ENCODE measurements at places on chromosomes 6 and 20.

GRCh38 chr6:30862156-30862875 is 22.0 kb upstream of the DDR1 start:
- DNase-seq, result no peak

DNA sequence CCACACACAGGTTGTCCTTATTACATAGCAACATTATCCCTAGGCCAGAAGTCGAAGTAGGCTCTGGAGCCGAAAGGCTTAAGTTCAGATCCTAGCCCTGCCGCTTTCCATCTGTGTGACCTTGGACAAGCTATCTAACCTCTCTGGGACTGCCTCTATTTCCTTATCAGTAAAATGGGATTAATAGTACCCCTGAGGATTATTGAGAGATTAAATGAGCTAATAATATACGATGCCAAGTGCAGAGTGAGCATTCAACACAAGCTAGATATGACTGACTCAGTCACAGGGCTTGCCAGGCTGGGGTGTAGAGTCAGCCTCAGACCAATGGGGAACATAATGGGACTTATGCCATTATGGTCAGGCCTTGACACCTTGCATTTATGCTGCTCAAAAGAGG is 8.9 kb upstream of the SPATA2 start:
- DNase-seq, result no peak

DNA sequence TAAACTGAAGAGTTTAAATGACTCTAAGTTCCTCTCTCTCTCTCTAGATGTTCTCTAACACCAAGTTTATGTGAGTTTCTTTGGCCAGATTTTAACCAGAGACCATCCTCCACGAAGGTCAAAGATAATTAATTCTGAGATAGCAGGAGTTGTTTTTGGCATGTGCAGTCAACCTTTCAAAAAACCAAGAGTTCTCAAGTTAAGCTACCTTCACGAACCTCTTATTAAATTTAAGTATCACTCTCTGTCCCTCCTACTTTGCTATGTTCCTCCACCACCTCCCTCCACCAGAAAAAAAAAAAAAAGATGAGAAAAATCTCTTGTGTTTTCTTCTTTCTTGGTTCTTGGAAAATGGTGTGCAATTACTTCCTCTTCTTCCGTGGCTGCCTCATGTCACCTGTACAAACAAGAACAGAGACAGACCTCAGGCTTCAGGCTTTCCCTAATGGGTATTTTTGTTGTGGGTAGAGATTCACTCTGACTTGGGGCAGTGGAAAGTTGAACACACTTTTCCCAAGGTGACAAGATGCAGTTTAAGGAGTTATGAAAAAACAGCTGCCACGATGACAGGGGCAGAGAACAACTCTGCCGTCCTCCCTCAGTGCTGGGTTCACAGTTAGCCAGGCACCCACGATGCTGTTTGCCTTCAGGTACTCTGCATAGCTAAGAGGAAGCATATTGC is 64.3 kb downstream of the ADTRP start:
- DNase-seq, result no peak

DNA sequence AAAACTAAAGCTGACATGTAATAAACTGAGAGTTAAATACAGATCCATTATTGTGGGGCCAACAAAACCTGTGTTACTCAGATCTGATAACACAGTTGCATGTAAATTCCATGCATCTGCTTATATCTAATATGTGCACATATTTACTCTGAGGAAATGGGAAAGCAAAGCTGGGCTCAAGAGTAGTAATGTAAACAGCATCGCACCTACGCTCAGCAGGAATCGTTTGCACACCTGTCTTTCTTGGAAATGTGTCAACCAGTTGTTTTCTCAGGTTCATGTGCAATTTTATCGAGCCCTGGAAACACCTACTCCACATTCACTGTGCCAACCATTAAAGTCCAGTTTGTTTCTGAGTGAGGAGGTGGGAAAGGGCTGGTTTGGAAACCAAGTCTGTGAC is 80.3 kb upstream of the CNKSR3 start:
- DNase-seq, result no peak

DNA sequence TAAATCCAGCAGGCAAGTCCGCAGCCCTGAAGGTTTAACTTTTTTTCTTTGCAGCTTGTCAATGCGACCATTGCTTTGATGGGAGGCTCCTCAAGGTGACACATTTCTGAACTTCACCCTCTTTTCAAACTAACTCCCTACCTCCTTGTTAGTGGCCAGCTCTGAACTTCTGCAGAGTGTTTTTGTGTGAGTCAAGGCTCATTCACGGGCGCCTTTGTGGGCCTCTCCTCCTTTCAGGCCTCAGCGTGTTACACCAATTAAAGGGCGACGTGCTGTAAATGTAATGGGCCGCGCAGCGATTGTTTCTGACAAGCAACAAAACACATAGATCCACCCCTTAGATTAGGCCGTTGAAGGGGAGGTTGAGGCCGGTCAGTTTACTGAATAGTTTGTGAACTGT is 45.5 kb upstream of the NR2E1 start:
- no peak for DNase-seq

- DNase-seq, result no peak
Measured at GRCh38 chr6:24957199-24957598, 21.4 kb upstream of the RIPOR2 start.

DNA sequence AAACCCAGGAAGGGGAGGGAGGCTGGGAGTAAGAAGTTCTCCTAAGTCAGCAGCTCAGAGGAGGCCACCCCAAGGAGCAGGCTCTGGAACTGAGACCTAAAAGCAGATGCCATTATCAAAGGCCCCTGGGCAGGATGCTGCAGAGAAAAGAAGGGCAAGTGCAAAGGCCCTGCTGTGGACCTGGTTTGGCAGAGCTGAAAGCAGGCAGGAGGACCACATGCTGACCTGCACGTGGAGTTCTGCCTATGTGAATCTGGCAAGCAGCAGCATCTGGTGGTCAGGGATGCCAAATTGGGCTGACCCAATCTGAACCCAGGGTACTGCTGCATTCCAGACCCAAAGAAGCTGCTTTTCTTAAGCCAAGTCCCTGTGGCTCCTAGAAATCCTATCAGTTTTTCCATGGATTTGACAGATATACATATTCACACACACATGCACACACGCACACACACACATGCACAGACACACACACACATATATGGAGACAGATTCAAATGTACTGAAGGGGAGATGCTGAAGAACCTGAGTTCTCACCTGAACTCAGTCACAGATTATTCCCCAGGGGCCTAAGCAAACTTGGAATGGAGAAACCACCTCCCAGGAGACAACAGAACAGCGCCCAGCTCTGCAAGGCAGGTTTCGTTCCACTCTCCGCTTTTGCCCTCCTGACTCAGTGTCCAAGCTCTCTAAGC is 119.9 kb downstream of the FOXA2 start:
- no peak for DNase-seq

DNA sequence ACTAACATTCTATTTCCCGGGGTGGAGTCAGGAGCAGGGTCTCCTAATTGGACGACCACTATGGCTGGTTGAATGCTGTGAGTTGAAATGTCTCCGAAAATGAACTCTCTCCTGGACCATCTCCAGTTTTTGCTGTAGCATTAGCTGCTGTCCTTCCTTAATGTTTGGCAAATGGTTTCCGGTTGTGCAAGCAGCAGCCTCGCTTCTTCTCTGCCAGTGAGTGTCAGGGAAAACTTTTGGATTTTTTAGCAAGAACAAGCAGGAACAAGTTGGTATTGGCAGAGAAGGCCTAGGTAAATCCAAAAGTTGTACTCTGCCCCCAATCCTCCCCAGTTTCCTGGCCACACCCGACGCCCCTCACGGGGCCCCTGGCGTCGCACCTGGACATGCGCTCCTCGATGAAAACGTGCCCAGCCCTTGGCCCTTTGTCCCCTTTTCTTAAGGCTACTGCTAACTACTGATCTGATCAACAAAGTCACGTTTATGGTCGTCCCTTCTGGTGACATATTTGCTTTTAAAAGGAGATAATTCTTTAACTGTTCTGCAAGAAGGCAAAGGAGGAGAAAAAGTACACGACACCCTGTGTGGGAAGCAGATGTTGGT is 103.2 kb downstream of the ARMC2 start:
- DNase-seq, result no peak

- DNase-seq, result no peak
Measured at GRCh38 chr20:41003143-41003935, 25.3 kb upstream of the TOP1 start.
